Right renal cortex interstitium (tissue), 3 donors: ENCODE measurements at places on chromosomes 6 and 20. TPM values are rescaled to one million over a fixed set of nuclear protein-coding genes. Genes with fewer than 3 reads are reported as not detected.

Gene TGM3
- polyA plus RNA-seq = 0.54 TPM

Gene TBPL1
- polyA plus RNA-seq = 53.0 TPM

Gene OR2J3
- not detected for polyA plus RNA-seq

Gene CD83
- polyA plus RNA-seq = 13.3 TPM

Gene SPATS1
- polyA plus RNA-seq = not detected

Gene CTCFL
- polyA plus RNA-seq = 1.4 TPM
